ENCODE measurements at places on chromosomes 2 and 18.

DNA sequence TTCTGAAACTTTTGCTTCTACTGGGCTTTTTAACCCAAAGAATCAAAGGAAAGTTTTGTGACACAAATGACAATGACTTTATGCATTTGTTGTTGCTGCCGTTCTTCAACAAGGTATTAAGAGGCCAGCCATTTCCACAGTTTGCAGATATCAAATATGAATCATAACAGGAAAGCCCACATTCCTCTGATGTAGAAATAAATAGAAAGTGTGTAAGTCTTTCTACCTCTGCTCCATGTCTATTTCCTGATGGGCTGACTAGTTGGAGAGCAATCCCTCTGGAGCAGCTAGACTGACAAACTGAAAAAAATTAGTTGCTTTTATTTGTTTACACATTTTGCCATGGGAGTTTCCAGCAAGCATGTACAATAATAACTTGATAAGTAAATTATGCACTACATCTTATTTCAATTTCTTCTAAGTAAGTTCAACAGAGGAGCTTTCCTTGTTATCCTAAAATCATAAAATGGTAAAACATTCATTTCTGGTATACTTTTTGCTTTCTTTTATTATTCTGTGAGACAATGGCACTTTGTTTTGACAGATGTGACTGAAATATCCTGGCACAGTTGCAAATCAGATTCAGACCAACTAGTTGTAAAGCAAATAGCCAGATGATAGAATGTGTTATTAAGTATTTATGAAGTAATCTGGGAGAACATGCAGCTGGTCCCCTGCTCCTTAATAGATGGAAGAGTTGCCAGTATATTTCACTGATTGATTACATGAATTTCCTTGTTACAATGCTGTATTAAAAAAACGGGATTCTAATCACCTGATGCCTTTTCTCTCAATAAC lies 266.7 kb downstream of the METTL4 start:
- DNase-seq = no peak

- no peak for DNase-seq
These were observed 110.0 kb upstream of the EPAS1 start for GRCh38 chr2:46187112-46187618.

DNA sequence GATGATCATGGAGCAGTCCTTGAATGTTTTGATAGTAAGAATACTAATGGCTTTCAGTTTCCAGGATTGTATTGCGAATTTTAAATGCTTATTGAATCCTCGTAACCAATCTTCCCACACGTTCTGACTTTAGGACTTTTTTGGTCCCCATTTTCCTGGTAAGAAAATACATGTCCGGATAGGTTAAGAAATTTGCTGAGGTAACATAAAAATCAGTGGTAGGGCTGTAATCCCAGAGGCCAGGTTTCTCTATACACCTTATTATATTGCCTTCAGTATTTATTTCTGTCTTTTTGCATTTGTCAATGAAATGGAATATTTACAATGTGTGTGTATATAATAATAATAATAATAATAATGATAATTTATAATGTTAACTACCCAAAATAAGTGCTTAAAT lies 603.2 kb downstream of the TMEM182 start:
- DNase-seq = no peak

- DNase-seq = no peak
These were observed 32.3 kb downstream of the ASXL2 start for GRCh38 chr2:25845843-25846505.

DNA sequence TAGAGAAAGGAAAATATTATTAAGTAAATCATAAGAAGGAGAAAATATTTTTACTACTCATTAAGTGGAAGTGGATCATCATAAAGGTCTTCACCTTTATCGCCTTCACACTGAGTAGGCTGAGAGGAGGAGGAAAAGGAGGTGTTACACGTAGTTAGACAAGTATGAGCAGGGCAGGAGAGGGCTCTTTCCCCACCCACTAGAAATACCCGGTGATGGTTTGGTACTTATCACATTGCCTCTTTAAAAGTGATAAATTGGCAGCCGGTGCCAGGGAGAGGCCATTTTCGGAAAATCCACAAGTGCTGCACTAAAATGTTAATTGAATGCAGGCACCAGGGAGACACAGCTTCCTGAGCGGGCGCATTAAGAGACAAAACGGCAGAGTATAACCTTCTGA lies 598.7 kb upstream of the SOX11 start:
- DNase-seq = no peak

- no peak for DNase-seq
These were observed 82.4 kb downstream of the RBMS1 start for GRCh38 chr2:160411167-160411566.

DNA sequence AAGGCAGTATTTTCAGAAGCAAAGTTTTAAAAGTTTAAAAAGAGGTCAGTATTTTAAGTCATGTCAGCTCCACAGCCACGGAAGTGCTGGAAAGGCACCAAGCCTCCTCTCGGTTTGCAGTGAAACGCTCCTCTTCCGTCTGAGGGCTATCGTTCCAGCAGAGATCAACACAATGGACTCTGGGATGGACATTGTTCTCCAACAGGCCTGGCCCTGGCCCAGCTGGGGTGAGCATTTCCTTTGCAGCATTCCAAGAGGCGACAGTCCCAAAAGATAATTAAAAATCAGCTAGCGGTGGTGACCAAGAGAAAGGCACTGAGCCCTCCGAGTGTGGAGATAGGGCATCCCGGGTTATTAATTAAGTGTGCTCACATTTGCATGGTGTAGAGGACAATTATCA lies 95.9 kb upstream of the LCLAT1 start:
- DNase-seq = no peak

DNA sequence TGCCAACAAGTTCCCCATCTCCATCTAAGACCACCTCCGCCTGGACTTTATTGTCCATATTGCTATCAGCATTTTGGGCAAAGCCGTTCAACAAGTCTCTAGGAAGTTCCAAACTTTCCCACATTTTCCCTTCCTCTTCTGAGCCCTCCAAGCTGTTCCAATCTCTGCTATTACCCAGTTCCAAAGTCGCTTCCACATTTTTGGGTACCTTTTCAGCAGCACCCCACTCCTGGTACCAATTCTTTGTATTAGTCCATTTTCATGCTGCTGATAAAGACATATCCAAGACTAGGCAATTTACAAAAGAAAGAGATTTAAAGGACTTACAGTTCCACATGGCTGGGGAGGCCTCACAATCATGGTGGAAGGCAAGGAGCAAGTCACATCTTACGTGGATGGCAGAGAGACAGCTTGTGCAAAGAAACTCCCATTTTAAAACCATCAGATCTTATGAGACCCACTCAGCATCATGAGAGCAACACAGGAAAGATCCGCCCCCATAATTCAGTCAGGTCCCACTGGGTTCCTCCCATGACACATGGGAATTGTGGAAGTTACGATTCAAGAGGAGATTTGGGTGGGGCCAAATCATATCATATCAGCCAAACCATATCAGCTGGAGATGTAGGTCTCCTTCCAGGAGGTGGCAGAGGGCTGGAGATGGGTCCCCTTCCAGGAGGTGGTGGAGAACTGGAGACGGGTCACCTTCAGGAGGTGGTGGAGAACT lies 19.8 kb upstream of the TXNDC2 start:
- no peak for DNase-seq

DNA sequence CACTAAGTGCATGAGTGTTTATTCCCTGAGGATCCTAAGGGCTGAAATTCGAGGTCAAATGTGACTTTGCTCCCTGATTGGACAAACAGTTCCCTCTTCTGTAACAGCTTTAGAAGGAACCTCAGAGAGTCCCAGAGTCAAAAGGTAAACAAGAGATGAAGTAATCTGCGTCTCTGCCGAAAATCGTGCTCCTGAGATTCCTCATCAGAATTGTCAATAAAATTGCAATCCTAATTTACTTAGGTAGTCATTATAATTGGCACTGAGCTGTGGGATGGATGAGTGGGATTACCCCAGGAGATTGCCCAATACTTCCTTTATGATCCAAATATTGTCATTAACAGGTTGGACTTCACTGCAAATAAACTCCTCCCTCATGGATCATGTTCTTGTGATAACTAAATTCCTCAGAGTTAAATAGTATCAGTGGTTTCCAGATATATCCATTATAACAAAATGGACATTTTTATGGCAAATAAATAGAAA lies 907 bp upstream of the SUCLG1 start:
- no peak for DNase-seq

- DNase-seq = no peak
These were observed 187.1 kb upstream of the PIK3C3 start for GRCh38 chr18:41767960-41768359.

DNA sequence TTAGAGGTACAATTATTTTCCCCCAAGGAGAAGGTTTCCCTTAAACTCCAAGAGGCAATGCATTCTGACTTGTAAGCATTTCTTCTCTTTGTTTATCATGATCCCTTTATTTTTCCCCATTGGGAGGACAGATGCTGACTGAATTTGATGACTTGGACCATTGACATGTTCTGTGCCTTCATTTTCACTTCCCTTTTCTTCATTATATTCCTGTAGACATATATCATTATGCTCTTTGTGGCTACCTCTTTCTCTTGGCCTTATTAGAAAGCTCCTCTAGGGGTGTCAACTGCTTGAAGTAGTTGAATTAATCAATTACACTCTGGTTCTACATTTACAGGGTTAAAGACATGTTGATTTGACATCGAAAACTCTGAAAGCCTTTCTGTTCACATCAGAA lies 330.0 kb upstream of the DCC start:
- no peak for DNase-seq

- no peak for DNase-seq
These were observed 150.2 kb upstream of the LHCGR start for GRCh38 chr2:48905696-48906095.

GRCh38 chr2:139864821-139865302 lies 1084.7 kb upstream of the NXPH2 start:
- no peak for DNase-seq

DNA sequence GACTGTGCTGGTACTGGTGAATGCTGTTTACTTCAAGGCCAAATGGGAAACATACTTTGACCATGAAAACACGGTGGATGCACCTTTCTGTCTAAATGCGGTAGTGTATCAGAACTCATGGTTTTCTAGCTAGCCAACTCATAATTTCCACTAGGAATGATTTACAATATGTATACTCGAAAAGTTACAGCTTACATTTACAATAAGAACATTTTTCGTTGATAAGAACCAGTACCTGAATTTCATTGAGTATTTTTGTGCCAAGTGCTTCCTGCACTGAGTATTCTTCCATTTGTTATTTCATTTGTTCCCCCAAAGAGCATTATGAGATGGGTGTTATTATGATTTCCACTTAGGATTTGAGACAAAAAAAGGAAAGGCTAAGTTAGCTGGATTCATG lies 21.9 kb downstream of the SERPINB12 start:
- no peak for DNase-seq

Measured in right kidney (tissue), 9 donors.